HAP-1 (cell line): ENCODE measurements at places on chromosomes 7 and 10.

DNA sequence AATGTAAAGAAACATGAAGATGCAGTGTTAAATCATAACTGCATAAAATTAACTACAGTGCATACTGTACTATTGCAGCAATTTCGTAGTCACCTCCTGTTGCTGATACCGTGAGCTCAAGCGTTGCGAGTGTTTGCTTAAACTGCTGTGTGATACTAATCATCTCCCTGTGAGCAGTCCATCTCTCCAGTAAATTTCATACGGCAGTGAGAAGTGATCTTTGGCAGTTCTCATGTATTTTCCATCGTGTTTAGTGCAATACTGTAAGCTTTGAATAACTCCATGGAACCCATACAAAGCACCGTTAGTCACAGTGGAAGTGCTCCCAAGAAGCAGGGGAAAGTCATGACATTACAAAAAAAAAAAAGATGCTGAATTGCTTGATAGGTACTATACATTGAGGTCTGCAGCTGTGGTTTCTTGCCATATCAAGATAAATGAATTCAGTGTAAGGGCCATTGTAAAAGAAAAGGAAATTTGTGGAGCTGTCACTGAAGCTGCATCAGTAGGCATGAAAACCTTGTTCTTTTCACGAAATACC, 360.4 kb downstream of the EXOC4 start:
- DNase-seq = no peak

DNA sequence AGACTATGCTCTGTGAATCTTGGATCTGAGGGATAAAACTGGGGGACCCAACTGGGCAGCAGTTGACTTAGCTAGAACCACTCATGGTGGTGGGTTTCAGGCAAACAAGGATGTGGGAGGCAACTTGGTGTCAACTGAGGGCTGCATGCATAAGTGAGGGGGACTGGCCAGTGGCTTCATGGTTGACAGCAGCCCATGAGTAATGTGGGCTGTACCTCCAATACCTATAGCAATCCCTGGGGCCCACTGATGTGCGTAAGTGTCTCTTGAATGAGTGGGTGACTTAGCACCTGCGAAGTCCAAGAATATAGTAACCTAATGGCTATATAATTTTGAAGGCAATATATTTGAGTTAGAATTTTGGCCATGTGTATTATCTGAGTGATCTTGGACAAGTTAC, 13.7 kb upstream of the MAP3K8 start:
- no peak for DNase-seq

DNA sequence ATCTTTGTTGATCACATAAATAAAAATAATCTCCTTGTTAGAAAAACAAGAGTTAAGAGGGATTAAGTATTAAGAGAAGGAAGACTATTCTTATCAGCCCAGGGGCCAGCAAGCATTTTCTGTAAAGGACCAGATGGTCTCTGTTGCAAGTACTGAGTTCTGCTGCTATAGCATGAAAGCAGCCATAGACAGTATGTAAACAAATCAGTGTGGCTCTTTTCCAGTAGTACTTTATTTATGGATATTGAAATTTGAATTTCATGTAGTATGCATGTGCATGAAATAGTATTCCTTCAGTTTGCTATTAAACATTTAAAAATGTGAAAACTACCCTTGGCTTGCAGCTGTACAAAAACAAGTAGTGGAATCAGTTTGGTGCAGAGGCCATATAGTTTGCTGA, 81.7 kb downstream of the STK31 start:
- DNase-seq = no peak

- no peak for DNase-seq
Observed at GRCh38 chr7:112254709-112255387, 48.4 kb downstream of the ZNF277 start.

DNA sequence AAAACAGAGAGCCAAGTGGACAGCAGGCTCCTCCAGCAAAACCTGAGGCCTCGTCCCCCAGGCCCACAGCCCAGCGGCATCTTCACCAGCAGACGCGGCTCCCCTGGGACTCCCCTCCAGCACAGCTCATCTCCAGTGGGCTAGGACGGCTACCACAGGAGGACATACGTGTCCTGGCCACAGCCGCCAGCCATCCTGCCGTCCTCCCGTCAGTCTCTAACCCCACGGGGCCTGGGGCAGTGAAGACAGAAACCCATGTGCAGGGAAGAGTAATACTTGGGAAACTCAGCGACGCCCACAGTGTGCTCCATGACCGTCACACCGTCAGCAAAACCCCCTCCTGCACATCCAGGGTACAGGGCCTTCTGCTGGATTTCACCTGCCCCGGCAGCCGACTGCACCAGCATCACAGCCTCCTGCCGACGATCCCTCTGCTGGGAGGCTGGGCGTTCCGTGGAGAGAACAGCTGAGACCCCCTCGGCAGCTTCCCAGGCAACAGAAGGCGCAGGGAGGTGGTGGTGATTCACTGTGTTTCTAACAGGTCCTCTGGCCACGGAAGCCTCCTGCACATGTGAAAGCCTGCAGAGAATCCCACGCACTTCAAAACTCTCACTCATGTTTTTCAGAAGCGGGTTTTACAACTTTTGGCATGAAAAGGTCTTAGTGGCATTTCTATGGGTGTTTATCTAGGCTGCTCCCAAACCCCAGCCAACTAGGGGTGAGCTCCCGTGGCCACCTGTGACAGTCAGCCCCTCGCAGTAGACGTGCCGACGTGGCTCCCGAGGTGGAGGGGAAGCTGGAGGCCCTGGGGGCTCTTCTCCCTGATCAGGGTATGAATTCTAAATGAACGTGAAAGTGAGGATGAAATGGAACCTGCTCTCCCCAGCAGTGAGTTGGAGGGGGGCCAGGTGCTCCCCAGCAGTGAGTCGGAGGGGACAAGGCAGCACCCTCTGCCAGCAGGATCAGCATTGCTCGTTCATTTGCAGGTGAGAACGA, 513.5 kb downstream of the PTPRN2 start:
- no peak for DNase-seq
